ENCODE measurements at places on chromosomes 1 and 21.
A peak's percentile ranks its signal among the peaks of the same experiment; 100 is the strongest.

GRCh38 chr1:118866330-118866729 lies 121.8 kb downstream of the TBX15 start:
- no peak for DNase-seq

GRCh38 chr1:244047621-244048255 lies 3.3 kb upstream of the ZBTB18 start:
- DNase-seq = no peak

DNA sequence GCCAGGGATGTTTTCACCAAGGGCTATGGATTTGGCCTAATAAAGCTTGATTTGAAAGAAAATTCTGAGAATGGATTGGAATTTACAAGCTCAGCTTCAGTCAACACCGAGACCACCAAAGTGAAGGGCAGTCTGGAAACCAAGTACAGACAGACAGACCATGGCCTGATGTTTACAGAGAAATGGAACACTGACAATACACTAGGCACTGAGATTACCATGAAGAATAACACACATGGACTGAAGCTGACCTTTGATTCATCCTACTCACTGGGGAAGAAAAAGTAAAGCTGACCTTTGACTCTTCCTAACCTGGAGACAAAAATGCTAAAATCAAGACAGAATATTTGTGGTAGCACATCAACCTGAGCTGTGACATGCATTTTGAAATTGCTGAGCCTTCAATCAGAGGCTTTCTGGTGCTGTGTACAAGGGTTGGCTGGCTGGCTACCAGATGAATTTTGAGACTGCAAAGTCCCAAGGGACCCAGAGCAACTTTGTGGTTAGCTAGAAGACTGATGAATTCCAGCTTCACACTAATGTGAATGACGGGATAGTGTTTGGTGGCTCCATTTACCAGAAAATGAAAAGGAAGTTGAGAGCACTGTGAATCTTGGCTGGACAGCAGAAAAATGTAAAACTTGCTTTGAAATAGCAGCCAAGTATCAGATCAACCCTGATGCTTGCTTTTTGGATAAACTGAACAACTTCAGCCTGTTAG lies 190.4 kb upstream of the KCTD3 start:
- DNase-seq = no peak

DNA sequence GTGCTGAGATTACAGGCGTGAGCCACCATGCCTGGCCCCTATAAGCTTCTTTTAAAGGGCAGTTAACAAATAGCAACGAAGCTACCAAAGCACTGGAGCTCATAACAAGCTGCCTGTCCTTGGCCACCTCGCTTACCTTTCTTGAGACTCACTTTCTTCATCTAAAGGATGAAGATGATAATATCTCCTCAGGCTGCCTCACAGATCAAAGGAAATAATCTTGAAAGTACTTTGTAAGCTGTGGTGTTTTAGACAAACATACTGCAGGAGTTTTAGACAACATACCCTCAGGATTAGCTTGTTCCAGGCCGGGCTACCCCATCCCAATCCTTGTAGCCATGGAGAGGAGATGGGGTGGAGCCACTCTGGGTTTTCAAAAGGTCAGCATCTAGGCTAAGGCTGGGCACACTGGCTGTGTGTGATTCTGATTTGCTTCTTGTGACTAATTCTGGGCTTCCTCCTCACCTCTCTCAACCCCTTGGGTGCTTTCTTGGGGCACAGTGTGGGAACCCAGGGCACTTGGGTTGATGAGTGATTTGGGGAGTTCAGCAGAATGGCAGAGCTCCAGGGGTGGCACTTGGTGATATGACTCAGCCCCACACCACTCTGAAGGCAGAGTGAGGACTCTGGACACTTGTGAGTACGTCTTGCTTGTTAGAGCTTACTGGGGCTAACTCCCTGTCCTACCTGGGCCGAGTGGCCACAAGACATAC lies 5.2 kb downstream of the GPR25 start:
- peak; percentile 47 for DNase-seq

- DNase-seq = no peak
Observed at GRCh38 chr21:18677632-18678031, 274.0 kb upstream of the TMPRSS15 start.

GRCh38 chr21:44535963-44536362 lies 4.0 kb downstream of the KRTAP10-1 start:
- DNase-seq = no peak

DNA sequence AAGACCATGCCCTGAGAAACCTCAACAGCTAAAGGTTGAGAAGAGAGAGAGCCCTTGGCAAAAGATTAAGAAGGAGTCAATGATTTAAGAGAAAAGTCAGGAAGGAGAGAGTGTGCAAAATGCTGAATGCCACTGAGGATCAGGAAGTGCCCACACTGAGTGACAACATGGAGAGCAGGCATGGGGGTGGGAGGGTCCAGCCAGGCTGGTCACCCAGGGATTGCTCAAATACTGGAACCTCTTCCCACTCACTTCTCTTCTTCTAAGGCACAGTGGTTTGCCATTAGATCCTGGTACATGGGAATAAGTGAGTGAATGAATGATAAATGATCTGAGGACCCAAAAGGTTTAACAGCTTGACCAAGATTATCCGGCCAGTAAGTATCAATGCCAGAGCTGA lies 11.1 kb downstream of the PRR9 start:
- DNase-seq = no peak

DNA sequence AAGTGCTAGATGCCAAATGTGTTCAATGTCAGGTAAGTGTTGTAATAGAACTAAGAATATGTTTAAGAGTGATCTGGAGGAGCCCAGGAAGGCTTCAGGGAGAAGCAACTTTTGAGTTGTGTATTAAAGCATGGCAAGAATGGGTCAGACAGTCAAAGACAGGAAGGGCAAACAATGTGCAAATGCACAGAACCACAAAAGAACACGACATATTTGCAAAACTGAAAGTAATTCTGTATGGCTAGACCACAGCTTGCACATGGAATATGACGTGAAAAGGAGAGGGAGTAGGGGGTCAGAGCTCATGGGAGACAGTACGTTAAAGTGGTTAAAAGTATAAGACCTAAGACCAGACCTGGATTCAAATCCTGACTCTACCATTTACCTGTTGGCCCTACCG lies 7.1 kb upstream of the SORT1 start:
- no peak for DNase-seq

DNA sequence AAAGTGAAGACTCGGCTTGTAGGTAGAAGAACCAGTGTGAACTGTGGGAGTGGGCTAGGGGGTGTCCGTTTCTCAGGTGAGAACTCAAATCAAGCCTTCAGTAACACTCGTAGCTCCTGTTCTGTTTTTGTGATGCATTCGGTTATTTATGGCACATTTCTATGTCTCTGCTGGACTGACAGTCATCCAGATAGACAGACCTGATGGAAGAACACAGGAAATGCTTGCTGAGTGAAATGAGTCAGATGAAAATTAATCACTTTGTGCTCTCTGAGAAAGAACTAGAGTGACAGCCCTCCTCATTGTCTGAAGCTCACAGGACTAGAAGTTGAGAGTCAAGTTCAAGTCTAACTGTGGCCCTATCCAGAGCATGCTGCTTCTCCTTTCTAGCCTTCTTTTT lies 360.1 kb upstream of the PLXNA2 start:
- DNase-seq = no peak

DNA sequence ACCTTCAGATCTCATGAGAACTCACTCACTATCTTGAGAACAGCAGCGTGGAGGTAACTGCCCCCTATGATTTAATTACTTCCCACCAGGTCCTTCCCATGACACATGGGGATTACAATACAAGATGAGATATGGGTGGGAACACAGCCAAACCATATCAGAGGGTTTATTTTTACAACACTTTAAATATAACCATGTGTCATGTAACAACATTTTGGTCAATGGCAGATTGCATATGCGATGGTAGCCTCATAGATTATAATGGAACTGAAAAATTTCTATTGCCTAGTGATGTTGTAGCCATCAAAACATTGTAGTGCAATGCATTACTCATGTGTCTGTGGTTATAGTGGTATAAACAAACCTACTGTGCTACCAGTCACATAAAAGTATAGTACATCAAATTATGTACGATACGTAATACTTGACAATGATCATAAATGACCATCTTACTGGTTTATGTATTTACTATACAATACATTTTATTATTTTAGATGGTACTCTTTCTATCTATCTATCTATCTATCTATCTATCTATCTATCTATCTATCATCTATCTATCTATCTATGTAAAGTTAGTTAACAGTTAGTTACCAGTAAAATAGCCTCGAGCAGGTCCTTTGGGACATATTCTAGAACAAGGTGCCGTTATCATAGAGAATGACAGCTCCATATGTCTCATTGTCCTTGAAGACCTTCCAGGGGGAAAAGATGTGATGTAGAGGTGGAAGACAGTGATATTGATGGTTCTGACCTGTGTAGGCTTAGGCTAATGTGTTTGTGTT lies 12.6 kb upstream of the S100B start:
- no peak for DNase-seq

DNA sequence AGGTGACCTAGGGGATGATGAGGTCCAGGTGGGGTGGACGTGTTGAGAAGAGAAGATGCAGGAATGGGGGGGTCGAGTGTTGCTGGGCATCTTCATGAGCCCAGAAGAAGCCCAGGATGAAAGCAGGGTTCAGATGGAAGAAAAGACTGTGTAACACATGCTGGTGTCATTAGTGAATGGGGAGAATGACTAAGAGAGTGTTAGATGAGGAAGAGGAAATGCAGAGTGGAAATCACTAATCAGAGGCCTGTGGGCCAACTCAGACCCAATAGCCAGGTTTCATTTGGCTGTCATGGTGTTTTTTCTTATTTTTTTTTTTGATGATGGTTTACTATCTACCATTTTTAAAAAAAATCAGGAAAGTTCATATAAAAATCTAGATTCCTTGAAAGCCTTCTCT lies 180.8 kb upstream of the CAMK1G start:
- no peak for DNase-seq

DNA sequence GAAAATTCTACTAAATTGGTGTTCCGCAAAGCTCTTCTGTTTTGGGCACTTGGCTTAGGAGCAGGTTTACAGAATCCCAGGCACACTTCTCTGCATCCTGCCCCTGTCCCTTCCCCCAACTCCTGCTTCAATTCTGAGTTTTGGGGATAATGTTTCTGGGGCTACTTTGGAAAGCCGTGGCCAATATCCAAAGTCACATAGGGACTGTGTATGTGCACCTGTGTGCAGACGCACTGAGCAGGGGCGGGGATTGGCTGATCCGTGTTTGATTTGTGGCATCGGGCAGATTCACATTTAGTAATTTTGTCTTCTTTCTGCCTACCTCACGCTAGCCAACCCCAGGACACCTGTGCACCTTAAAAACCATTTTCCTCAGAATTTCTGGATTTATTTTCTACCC lies 491.9 kb downstream of the SIPA1L2 start:
- DNase-seq = no peak

DNA sequence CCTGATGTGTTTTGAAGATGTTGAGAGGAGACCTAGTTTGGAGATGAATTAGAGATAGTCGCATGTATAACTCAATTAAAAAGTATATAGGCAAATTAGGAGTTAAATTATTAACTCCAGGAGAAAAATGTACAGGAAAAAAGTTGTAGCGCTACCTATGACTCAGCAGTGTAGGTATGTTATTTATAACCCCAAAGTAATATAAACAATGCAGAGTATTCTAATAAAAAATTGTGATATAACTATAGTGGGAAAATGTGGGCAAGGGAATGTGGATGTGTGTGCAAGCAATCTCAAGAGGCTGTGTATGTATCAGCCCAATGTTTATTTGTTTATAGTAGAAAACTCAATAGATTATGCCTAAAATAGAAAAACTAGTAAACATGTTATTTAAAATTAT lies 144.5 kb downstream of the BRINP2 start:
- DNase-seq = no peak

- DNase-seq = no peak
Observed at GRCh38 chr1:151519667-151520066, 8.5 kb downstream of the CGN start.

- no peak for DNase-seq
Observed at GRCh38 chr1:172824209-172824608, 165.3 kb downstream of the FASLG start.

GRCh38 chr21:41182547-41182946 lies 14.6 kb downstream of the BACE2 start:
- no peak for DNase-seq

GRCh38 chr1:101290119-101290921 lies 53.5 kb downstream of the S1PR1 start:
- no peak for DNase-seq

- DNase-seq = no peak
Observed at GRCh38 chr1:94863297-94863911, 43.2 kb downstream of the SLC44A3 start.

DNA sequence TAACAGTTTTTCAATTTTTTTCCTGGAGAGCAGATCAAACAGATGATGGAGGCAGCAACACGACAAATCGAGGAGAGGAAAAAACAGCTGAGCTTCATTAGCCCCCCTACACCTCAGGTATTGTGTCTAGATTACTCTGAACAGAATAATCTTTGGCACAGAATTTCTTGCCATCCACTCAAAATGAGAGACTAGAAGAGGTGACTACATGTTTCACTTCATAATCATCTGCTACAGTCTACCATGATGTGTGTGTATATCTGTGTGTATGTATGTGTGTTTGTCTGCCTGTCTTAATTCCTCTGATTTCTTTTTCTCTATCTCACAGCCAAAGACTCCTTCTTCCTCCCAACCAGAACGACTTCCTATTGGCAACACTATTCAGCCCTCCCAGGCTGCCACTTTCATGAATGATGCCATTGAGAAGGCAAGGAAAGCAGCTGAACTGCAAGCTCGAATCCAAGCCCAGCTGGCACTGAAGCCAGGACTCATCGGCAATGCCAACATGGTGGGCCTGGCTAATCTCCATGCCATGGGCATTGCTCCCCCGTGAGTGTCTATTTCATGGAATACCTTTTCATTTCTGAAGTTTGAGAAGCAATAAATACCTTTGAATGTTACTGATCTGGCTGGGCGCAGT lies 11.4 kb downstream of the PRPF3 start:
- DNase-seq = no peak

- no peak for DNase-seq
Observed at GRCh38 chr1:239765163-239765562, 326.5 kb upstream of the FMN2 start.

- no peak for DNase-seq
Observed at GRCh38 chr1:16074217-16074616, 766 bp upstream of the FAM131C start.

DNA sequence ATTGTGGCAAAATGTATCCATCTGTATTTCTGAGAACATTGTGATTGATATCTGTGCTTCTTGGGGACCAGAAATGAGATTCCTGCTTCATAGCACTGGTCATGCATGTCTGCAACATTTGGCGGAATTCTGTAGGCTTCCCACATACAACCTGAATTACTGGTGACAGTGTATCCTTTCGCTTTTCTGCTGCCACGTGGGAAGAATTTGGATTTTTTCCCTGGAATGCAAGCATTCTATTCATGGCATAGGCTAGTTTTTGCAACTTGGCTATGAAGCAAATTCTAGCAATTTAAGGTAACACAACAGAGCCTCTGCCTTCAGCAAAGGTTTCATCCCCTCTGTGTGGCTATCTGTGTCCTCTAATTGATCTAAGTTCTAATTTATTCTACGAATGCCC lies 85.9 kb downstream of the BCAR3 start:
- no peak for DNase-seq

DNA sequence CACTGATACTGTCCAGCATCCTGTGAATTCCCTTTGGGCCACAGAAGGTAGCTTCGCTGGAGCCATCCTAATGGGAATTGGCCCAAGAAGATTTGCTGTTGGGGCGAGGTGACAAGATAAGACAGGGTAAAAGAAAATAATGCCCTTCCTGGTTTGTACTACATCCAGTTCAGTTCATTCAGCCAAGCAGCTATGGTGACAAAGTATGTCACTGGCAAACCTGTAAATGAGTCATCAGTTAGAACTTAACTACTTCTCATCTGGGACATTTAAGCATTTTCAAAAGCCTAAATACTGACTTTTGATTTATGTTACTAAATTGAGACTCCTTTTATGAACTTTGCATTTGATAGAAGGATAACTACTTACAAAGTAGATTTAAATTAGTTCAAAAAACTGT lies 54.2 kb downstream of the WDR64 start:
- DNase-seq = no peak
